Putamen (tissue), 1 donor: ENCODE measurements at places on chromosomes 6 and 20.
A peak's percentile ranks its signal among the peaks of the same experiment; 100 is the strongest.

DNA sequence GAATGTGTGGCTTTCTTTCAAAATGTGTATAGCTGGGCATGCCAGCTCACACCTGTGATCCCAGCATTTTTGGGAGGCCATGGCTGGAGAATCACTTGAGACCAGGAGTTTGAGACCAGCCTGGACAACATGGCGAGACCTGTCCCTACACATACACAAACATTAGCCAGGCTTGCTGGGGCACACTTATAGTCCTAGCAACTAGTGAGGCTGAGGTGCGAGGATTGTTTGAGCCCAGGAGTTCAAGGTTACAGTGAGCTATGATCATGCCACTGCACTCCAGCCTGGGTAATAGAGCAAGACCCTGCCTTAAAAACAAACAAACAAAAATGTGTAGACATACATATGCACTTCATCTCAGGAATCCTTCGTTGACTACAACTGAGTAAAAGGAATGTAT lies 31.1 kb upstream of the PLEKHG1 start:
- DNase-seq = no peak

DNA sequence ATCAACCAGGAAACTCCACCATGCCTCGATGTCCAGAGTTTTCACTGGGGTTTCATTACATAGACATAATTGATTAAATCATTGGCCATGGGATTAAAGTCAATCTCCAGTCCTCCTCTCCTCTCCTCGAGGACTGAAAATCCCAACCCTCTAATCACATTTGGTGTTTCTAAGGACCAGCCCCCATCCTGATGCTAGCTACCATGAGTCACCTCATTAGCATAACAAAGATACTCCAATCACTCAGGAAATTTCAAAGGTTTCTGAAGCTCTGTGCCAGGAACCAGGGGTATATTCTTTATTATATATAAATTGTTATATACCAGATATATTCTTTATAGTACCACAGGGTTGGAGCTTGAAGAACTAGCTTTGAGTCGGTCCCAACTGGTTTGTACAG lies 212.9 kb upstream of the PRND start:
- no peak for DNase-seq

DNA sequence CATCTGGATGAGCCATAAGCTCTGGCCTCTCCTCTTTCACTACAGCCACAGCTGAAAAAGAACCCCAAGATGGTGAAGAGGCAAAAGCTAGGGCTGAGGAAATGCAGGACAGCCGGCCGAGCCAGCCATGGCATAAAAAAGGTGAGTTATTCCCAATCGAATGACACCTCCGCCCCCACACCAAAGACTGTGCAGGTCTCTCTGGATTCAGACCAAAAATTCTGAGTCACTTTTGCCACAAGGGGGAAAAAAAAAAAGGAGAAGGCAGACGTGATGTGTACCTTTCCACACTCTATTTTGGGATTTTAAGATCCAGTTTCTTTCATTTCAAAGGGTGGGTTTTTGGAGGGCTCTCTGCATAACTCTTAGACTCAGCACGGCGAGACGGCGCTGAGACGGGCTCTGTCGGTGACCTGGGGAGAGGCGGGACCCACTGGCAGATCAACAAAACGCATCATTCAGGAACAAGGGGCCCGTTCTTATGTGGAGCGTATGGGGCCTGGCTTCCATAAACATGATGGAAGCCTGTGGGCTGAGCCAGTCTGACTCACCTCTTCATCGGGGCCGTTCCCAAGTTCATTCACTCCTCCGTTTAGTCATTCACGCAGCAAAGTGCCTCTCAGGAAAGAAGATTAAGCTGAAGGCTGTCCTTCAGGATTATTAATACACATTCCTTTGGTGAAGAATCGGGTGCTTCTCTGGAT lies 54.8 kb downstream of the NFATC2 start:
- peak; percentile 59 for DNase-seq

- DNase-seq = no peak
These were observed 22.0 kb downstream of the RANBP9 start for GRCh38 chr6:13689511-13690256.

DNA sequence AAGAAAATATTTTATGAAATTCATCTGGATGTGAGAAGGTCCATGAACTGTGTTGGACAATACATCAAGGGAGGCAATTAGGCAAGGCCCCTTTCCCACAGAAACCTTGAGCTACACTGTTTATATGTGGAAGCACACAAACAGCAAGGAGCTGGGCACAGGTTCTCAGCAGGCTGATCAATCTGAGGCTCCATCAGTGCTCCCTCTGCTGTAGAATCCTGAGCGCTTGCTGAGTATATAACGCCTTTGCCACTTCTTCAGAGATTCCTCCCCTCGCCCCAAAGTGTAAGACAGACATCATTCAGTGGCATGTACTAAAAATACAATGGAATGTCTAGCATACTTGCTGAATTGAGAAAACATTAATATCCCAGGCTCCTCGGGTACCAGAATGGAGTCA lies 146.9 kb downstream of the PRKN start:
- no peak for DNase-seq

- DNase-seq = no peak
These were observed 15.3 kb downstream of the HCK start for GRCh38 chr20:32067234-32067821.

GRCh38 chr20:542777-543368 lies 717 bp downstream of the CSNK2A1 start:
- no peak for DNase-seq

GRCh38 chr6:13846841-13847240 lies 32.5 kb upstream of the MCUR1 start:
- no peak for DNase-seq

DNA sequence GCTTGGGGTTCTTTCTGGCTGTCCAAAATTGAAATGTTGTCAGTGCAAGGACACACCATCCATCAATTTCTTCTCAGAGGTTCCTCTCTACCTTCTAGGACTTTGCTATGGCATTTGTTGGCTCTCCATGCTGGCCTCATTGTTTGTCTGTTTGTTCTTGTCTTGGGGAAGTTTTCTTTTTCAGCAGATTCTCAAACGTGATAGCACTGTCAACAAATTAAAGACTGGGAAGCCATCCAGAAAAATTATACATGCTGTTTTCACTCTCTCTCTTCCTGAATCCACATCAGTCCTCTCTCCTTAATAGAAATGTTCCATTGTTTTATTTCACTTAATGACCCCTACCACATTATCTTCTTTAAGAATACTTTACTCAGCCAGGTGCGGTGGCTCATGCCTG lies 130.4 kb downstream of the PCSK2 start:
- DNase-seq = no peak

- no peak for DNase-seq
These were observed 17.5 kb upstream of the FAM110A start for GRCh38 chr20:815914-816606.

- DNase-seq = no peak
These were observed 69.0 kb downstream of the ID4 start for GRCh38 chr6:19906171-19906570.

- no peak for DNase-seq
These were observed 277.5 kb downstream of the PTPRK start for GRCh38 chr6:128242765-128243403.

GRCh38 chr20:47062226-47062890 lies 167.7 kb downstream of the EYA2 start:
- no peak for DNase-seq

GRCh38 chr6:20608356-20608755 lies 74.1 kb downstream of the CDKAL1 start:
- DNase-seq = no peak

- no peak for DNase-seq
These were observed 28.5 kb downstream of the SF3B5 start for GRCh38 chr6:144066741-144067484.

GRCh38 chr6:85065831-85066230 lies 301.4 kb upstream of the TBX18 start:
- DNase-seq = no peak

- DNase-seq = no peak
These were observed 53.5 kb upstream of the GCLC start for GRCh38 chr6:53598265-53598907.

DNA sequence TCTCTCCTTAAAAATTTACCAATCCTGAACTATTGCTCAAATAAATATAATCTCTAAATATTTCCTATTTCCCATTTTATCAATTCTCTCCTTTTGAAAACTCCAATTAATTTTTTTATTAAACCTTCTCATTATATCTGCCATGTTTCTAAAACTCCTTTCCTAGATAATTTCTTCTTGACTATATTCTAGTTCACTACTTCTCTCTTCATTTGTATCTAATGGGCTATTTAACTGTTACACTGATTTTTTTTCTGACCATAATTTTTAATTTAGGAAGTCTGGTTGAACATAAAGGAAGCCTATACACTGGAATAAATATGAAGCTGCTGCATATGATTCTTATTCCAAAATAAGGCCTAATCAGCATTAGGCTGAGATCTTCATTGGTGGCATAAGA lies 96.3 kb upstream of the PLN start:
- no peak for DNase-seq

GRCh38 chr20:46192376-46192944 lies 74.3 kb downstream of the CD40 start:
- no peak for DNase-seq

DNA sequence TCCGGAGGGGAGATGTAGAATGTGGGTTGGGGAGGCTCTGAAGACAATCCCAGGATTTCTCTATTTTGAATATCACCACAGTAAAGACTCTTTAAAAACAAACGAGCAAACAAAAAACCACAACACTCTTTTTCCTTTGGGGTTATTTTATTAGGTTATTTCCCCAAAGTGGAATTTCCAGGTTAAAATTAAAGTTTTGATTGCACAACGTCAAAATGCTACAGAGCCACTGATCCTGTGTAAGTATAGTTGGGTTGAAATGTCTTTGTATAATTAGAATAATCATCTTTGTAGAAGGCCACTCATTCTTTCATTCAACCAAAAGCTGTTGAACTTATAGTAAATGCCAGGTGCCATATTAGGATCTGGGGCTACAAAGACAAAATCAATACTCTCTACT lies 19.6 kb upstream of the PIM1 start:
- DNase-seq = no peak

DNA sequence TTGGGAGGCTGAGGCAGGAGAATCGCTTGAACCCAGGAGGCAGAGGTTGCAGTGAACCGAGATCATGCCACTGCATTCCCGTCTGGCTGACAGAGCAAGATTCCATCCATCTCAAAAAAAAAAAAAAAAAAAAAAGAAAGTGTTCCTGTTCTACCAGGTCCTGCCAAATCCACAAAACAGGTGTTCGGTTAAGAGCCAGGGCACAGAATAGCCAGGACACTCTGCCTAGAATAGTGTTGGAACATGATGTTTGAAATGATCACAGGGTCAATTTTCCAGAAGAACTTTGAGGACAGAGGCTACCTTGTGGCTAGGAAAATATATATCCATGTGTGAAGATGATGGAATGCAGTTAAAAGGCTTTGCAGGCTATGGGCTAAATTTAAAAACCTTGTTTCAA lies 63.6 kb upstream of the TRAF3IP2 start:
- no peak for DNase-seq

DNA sequence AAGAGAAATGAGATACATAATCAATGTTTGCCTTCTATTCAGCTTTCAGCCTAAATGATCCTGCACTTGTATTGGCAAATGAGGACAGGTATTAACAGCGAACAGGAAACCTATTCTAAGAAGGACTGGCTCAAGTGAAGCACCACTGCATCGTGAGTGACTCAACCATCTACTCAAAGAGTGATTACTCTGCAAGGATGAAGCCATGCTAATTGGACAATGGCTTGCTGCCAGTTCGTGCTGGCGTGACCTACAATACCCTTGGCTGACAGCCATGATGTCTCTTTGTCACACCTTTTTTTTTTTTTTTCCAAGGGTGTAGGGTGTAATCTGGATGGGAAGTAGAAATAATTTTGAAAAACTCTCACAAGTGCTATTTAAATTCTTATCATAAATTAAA lies 104.9 kb downstream of the GJA10 start:
- DNase-seq = no peak

DNA sequence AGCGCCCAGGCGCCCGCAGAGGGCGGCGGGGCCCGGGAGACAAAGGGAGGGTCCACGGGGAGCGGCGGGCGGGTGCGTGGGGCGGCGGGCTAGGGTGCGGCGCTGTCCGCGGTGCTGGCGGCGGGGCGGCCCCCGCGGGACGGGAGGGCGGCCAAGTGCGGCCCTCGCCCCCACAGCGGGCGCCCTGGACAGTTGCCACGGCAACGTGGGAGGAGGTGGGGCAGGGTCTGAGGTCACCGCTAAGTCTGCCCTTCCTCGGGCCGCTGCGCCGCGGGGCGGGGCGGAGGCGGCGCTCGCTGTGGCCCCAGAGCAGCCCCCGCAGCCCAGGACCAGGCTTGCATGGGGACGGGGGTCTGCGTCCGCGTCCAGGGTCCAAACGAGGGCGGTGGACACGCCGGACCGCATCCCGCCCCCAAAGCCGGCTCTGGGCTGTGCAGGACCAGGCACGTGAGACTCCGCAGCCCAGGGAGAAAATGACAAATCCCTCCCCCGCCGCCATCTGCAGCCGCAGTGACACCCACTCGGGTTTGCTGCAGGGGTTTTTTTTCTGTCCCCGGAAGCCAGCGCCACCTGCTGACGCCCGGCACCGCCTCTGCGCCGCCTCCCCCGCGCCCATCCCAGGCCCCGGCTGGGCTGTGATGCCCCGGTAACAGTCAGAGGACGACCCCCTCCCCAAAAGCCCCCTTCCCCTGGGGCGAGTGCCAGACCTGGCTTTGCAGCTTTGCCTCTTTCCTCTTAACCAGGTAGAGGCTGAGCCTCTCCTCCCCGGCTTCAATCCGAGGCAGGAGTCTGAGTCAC lies 36.8 kb downstream of the YTHDF1 start:
- DNase-seq = peak; percentile 56

DNA sequence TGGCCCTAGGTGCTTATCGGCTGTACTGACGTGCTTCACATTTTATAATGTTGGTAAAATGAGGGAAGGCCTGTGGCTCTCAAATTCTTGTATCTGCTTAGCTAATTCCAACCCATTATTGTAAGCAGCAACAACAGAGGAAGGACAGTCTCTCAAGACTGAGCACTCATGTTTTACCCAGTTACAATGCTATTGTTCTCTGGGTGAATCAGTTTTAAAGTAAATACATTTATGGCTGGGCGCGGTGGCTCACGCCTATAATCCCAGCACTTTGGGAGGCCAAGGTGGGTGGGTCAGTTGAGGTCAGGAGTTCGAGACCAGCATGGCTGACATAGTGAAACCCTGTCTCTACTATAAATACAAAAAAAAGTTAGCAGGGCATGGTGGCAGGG lies 194.6 kb downstream of the PRKN start:
- DNase-seq = no peak

DNA sequence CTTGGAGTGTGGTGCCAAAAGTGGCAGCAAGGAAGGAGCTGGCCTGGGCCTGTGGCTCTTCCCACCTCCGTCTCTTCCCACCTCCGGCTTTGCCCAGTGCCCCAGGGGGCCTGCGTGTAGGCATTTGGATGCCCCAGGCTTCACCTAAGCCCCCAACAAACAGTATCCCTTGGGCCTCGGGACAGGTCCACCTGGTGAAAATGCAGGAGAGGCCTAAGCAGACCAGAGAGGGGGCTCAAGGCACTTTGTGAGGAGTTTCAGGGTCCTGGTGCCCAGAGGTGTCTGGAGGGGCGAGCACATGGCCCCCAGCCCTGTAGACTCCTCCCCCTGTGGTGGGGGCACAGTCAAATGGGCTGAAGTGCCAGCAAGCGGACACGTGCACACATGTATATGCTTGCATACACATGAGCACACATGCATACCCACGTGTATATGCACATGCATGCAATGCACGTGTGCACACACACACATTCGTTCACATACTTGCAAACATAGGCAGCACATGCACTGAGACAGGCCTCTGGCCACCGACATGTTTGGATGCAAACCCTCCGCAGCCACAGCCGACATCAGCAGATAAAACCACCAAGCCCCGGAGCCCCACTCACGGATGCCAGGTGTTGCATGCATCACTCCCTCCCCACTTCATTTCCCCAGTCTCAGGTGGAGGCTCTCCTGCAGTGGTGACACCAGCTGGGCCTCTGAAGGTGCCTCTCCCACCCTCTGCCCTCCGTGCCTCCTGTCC lies 124.5 kb downstream of the TAF4 start:
- no peak for DNase-seq

GRCh38 chr6:131383421-131384411 lies 189.3 kb upstream of the ARG1 start:
- no peak for DNase-seq
